Hypothalamus (tissue), 51 donors: ENCODE measurements at places on chromosomes 3 and 15.

GRCh38 chr3:10368512-10368911, 47.6 kb upstream of the SEC13 start:
- DNase-seq, result no peak

DNA sequence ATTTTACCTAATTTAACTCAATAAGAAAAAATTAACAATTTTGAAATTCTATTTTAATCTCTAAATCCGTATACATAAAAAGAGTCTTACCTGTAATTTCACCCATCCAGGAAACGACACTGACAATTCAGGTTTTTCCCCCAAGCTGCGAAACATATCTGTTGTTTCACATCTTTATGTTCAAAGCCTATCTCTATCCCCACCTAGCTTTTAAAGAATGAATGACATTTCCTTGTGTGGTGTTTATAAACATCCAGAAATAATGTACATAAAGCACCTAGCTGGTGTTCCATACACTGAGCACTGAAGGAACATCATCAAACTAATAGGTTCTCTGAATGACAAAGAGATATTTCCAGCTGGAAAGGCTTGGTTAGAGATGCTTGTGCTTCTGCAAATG, 867.8 kb downstream of the SQOR start:
- no peak for DNase-seq

GRCh38 chr15:55992769-55993110, 672 bp downstream of the NEDD4 start:
- no peak for DNase-seq

DNA sequence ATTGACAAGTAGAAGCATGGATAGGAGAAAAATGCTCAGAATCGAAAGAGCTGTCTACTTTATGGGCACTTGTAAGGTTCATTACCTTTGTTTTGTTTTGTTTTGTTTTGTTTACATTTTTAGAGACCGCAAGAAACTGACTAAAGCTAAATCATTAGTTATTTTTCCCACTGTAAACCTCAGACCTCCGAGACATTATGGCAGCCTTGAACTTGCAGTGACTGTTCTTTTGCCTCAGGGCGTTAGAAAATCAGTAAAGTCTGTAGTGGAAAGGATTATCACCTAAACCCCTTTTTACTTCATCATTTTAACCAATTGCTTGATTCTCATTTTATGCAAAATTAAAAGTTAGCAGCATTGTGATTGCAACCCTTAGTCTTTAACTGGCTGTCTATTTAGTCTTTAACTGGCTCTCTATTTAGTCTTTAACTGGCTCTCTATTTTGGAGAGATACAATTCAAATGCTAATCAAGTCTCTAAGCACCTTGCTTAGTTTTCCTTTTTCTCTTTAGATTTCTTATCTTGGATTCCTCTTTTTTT, 383.3 kb upstream of the ROBO2 start:
- DNase-seq, result no peak

DNA sequence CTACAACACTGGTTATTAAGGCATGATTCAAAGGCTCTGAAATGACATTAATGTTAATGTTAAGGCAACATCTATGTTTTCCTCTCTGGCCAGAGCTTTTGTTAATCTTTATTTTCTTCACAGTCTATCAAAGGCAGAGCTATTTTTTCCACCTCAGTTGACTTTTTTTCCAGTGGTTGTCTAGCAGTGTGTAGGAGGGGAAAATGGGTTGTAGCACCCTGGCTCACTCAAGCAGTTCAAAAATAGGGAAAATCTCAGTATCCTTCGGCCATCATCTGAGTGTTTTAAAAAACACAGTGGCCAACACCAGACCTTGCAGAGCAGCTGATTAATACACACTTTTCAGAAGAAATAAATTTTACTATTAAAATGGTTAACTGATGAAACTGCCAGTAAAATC, 21.4 kb downstream of the CBLB start:
- no peak for DNase-seq

DNA sequence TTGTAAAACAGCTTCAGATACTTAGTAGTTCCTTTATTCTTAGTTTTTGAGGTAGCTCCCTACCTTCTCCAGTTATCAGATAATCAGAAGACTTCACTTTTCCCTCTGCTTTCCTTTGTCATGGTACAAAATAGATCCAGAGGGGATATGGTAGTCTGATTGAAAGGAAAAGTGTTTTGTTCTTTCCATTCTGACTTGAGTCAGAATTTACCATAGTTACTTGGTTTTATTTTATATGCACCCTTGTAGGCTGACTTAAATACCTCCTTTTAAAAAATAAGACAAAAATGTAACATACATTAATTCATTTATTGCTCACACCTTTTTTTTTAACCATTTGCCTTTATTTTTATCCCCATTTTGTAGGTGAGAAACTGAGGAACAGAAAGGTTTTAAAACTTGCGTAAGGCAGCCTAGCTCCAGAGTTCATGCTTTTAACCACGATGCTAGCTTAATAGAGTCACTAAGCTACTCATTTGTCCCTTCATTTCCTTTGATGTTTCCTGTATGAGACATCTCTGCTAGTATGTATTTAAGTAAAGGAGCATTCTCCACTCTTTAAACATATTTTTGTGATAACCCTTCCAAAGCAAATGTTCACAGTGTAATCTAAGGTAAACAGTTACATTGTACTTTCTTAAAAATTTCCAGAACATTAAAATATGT, 187.5 kb downstream of the KLHL25 start:
- DNase-seq, result no peak

DNA sequence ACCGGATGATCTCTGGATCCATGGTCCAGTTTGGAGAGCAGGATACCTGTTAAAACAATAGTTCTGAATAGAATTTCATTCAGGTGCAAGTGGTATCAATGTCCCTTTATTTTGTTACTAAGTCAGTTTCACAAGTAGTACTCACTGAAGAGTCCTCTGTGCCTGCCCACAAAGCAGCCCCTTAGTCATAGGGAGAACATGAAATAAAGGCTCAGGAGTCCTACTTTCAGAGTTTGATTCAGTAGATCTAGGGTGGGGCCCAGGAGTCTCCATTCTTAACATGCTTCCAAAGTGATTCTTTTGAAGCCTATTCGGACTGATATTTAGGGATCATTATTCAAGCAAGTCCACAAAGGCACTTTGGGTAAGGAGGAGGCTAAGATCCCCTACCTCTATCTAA, 79.8 kb upstream of the ACKR4 start:
- no peak for DNase-seq

DNA sequence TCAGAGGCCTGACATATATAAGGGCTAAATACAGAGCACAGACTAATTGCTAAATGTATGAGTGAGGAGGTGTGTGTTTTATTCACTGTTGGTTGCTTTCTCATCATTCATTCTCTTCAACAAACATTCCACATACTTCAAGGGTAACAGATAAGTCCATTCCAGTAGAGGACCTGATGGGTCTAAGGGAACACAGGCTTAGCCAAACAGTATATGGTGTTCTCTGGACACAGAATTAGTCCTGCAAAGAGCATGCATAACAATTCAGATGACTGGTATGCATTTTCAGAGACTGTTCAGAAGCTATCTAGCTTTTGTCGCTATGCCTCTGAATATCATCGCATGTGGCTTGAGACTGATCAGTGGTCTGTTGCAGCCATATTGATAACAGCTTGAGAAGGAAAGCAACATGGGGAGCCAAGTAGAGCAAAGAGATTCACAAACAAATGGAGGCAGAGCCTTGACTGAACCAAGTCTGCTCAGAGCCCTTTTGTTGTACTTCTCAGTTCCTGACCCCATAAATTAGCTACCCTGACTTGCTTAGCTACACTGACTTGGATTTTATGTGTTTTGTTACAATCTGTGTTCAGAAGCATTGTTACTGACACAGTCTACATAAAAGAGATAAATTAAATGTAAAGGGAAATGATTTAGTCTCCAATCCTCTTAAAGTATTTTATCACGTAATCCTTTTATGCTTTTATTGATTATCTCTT, 1178.7 kb downstream of the ROBO1 start:
- DNase-seq, result no peak

DNA sequence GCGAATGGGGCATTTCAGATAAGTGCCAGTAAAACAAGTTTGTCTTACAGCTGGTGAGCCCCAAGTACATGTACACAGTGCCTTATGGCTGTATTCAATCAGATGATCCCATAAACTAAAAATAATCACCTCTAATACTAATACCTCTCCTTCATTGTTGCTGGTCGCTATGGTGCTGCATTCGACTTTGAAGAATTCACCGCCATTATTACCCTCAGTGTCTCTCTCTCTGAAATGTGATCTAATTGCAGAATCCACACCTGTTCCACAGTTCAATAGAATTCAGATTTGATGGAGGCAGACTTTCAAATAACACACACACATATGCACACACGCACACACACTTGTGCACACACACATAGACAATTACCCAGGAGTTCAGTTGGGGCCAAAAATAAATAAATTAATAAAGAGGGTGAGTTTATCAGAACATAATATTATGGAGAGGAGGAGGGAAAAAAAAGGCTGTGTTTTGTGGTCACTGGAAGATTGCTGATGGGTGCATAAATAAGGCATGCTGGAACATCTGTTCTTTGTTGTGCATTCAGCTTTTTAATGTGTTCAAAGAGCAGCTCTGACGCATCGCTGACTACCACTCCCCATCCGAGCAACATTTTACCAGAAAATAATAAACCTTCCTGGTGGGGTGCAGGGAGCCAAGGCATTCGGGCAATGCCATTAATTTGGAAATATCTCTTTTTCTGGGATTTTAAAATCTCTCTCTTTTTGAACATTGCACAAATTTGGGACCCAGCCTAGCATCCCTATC, 235.7 kb downstream of the SATB1 start:
- DNase-seq, result no peak
